ENCODE measurements at places on chromosomes 16 and 17. TPM values are rescaled to one million over a fixed set of nuclear protein-coding genes. Genes with fewer than 3 reads are reported as not detected.

C17orf67 gene
- total RNA-seq = 1.9 TPM

SCNN1B gene
- total RNA-seq = 0.95 TPM

FOXO3B gene
- total RNA-seq = 12.4 TPM

SSTR5 gene
- 0.56 TPM for total RNA-seq

NAA60 gene
- total RNA-seq = 47.6 TPM

LPO gene
- total RNA-seq = 0.52 TPM

IRF8 gene
- total RNA-seq = 0.96 TPM

DNA sequence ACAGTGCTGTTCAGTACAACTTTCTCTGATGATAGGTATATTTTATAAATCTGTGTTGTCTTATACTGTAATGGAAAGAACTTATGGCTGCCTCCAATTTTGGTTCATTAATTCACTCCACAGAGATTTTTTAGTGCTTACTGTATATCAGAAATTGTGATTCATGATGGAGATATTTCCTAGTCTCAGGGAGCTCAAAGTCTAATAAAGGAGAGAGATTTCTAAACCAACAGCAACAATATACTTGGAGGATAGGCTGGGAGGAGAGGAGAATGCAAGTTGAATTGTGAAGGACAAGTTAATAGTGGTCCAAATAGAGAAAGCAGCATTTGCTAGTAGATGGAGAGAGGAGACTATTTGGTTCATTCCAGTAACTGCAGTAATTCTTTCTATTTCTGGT, 63.5 kb downstream of the TANC2 start:
- DNase-seq = no peak

DNA sequence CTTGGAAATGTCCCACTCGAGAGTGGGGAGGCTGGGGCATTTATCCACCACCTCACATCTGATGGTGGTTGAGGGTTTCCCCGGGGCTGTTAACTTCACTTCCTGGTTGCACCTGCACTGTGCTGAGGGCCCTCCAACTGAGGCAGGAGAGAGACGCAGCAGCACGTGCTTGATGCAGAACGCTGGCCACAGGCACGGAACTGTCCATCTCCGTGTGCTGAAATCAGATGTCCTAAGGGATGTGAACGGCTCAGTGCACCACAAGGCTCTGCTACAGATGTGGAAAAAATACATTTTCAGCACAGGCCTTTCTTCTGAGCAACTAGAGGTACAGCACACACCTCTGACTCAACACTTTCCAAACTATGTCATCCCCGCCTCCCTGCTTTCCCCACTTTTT, 114.8 kb upstream of the C16orf82 start:
- DNase-seq = no peak

- no peak for DNase-seq
These were observed 849 bp upstream of the SOX15 start for GRCh38 chr17:7590743-7591142.

- no peak for DNase-seq
These were observed 115.5 kb upstream of the SMURF2 start for GRCh38 chr17:64777415-64778239.

DNA sequence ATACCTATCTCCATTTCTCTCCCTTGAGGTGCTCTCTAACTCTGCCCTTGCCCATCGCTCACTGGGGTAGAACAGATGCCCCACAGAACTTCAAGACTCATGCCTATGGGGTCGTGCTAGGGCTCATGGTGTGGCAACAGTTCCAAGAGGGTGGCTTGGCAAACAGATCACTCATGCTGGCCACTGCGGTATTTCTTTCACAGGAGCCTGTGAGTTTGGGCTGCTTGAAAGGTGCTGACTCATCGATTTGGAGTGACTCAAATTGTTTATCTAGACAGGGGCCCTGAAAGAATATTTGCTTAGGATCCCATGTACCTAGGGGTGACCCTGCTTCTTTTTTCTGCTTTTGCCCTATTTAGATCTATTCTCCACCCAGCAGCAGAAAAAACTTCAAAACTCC, 69.9 kb downstream of the IRX5 start:
- DNase-seq = no peak

GRCh38 chr17:78777881-78778280, 4.2 kb downstream of the CYTH1 start:
- no peak for DNase-seq

GRCh38 chr17:55177855-55178217, 86.9 kb upstream of the HLF start:
- no peak for DNase-seq

- no peak for DNase-seq
These were observed 14.4 kb upstream of the ATP2A3 start for GRCh38 chr17:3978421-3979289.

DNA sequence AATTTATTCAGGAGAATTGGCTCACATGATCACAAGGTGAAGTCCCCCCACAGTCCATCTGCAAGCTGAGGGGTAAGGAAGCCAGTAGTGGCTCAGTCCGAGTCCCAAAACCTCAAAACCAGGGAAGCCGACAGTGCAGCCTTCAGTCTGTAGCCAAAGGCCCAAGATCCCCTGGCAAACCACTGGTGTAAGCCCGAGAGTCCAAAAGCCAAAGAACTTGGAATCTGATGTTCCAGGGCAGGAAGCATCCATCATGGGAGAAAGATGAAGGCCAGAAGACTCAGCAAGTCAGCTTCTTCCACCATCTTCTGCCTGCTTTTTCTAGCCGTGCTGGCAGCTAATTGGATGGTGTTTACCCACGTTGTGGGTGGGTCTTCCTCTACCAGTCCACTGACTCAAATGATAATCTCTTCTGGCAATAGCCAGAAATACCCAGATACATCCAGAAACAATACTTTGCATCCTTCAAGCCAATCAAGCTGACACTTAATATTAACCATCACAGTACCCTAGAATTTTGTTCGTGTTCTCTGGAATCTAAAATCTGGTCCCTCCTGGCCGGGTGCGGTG, 40.4 kb downstream of the TMEM114 start:
- no peak for DNase-seq

DNA sequence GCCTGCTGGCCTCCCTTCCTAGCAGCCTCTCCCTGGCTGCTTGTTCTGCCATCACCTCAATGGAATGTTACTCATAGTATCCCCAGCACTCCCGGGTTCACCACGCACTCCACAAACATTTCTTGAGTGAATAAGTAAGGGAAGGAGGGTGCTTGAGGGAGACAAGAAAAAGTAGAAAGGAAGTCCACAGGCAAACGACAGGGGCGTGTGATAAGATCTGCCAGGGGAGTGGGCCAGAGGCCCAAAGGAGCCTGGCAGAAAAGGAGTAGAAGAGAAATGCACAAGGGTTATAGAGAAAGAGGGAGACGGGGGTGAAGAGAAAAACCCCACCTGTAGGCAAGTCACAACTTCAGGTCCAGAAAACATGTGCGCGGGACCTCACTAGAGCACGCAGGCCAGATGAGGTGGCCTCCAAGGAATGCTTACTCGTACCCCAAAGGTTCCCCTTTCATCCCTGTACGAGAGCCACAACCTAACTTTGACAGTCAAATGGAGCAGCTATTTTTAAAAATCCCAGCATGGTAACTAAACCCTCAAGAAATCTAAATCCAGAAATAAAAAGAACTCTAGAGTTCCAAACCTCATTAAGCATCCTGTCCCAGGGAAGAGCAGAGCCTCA, 6.6 kb downstream of the ZDHHC7 start:
- DNase-seq = no peak

DNA sequence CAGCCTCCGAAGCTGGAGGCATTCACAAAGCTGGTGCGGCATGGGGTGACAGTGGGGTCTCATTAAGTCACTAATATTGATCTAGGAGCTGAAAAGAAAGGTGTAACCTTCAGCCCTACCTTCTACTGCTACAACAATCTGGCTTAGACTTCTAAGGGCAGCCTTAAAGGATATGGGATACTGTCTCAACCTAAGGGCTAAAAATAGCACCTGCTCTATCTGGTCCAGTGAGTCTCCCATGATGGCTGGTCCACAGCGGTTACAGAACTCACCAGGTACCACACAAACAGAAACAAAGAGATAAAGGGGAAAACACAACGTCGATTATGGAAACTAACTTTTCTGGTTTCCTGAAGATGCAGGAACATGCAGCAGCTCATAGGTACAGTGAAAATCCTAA, 115.8 kb downstream of the SMG6 start:
- no peak for DNase-seq

Data from H1 (cell line).